ENCODE measurements at places on chromosomes 11 and 22.

- DNase-seq: no peak
Measured at GRCh38 chr22:42630901-42631602, 9.3 kb downstream of the ATP5MGL start.

DNA sequence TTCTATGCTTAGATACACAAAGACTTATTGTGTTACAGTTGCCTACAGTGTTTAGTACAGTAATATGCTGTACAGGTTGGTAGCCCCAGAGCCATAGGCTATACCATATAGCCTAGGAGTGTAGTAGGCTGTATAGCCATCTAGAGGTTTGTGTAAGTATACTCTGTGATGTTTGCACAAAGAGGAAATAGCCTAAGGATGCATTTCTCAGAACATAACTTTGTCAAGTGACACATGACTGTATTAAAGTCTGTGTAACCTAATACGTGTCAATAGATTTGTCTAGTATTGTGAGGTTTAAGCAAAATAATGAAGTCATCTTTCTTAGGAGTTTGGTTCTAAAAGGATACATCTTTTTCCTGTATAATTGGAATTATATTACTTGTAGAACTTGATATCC is 5.5 kb downstream of the ZC3H12C start:
- DNase-seq: no peak

- DNase-seq: no peak
Measured at GRCh38 chr11:70423523-70424505, 25.5 kb downstream of the CTTN start.

- DNase-seq: no peak
Measured at GRCh38 chr11:13042873-13043342, 33.8 kb downstream of the RASSF10 start.

GRCh38 chr22:24731761-24732160 is 42.8 kb downstream of the PIWIL3 start:
- DNase-seq: no peak

- no peak for DNase-seq
Measured at GRCh38 chr11:29351301-29351873, 665.4 kb downstream of the KCNA4 start.

- no peak for DNase-seq
Measured at GRCh38 chr11:74505911-74506310, 12.4 kb upstream of the LIPT2 start.

DNA sequence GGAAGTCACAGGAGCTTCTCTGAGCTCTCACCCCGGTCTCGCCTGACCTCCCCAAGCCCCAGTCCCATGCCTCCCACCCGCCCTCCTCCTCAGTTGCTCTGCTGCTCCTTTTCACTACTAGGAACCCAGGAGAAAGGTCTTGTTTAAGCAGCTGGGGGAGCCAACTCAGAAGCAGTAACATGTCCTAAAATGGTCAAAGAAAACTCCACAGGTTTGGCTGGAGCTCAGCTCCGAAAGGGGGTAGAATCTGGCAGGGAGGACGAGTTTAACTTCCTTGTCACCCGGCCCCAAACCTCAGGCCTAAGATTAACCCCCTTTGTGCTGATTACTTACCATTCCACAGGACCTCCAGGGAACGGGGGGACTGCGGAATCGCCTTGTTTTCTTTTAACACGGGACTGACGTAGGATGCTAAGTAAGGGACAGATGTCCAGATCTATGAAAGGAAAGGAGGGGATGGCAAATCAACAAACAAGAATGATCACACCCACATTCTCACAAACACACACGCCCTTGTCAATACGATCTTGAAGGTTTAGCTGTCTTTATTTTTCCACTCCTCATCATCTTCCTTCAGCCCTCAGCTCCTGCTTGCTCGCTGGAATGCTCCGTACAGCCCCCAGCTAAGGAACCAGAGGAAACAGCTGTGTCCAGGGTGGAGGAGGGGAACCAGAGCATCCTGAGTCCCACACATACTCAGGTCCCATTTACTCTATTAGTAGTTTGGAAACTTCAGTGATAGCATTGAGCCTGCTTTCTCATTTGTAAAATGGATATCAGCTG is 13.5 kb downstream of the PCSK7 start:
- DNase-seq: no peak

GRCh38 chr22:49357661-49358440 is 469.8 kb downstream of the BRD1 start:
- peak; percentile 67 for DNase-seq

DNA sequence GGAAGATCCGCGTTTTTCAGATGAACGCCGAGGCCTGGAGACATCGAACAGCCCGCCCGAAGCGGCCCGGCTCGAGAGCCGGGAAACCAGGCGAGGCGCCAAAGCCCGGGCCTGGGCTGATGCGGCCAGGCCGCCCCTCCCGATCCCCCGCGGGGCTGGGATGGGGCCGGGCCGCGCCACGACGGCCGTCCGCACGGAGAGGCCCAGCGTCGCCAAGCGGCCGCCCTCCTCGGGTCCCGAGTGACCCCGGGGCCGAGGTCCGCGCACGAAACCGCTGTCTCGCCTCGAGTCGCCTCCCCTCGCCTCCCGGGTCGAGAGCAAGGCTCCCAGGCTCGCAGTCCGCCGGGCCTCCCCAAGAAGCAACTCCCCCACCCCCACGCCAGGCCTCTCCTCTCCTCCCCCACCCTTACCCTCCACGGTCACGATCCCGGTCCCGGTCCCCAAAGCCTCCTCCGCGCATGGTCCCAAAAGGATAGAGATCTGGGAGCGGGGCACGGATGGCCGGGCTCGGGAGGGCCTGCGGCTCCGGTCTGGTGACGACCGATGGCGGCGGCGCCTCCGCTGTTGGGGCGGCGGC is 482 bp downstream of the DDX17 start:
- DNase-seq: peak; percentile 93

DNA sequence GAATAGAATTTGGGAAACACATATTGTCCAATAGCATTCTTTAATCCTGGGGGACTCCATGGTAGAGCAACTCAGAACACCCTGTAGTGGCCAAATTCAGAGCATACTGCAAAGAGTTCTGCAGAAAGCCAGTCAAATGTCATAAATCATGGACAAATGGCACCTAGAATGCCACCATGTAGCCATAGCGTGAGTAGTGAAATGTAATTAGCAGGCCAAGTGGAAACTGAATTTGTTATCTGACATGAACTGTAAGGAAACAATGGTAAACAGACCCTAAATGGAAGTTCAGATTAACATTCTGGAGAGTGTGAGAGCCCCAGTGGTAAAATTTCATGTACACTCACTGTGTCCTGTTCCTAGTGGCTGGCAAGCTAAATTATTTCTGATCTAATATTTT is 7.0 kb upstream of the PRSS23 start:
- DNase-seq: no peak

DNA sequence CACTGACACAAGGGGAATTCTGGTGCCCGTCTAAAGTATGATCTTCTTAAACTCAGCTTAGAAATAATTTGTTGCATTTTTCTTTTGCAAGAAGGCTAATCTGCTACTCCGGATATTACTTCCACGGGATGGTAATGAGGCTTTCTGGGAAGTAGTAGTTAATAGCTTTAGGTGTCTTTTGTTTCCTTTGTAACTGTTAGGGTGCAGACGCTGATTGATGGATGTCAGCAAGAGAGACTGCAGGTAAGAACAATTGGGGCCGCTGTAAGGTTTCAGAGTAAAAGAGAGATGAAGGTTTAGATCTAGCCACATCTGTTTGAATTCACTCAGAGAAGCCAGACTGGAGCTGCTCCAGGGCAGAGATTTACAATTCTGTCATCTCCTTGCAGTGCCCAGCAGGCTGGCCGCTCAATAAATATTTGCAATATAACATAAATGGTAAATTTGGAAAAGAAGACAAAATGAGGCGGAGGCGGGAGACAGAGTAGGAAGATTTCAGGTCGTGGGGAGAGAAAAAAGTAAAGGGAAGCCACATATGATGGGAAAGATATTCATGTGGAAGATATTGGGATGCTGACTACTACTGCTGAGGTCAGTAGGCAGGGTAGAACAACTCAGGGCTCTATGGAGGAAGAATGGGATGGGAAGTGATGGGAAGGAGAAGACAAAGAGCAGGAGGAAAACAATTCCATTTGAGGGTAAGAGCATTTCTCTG is 320.5 kb downstream of the AASDHPPT start:
- DNase-seq: no peak

DNA sequence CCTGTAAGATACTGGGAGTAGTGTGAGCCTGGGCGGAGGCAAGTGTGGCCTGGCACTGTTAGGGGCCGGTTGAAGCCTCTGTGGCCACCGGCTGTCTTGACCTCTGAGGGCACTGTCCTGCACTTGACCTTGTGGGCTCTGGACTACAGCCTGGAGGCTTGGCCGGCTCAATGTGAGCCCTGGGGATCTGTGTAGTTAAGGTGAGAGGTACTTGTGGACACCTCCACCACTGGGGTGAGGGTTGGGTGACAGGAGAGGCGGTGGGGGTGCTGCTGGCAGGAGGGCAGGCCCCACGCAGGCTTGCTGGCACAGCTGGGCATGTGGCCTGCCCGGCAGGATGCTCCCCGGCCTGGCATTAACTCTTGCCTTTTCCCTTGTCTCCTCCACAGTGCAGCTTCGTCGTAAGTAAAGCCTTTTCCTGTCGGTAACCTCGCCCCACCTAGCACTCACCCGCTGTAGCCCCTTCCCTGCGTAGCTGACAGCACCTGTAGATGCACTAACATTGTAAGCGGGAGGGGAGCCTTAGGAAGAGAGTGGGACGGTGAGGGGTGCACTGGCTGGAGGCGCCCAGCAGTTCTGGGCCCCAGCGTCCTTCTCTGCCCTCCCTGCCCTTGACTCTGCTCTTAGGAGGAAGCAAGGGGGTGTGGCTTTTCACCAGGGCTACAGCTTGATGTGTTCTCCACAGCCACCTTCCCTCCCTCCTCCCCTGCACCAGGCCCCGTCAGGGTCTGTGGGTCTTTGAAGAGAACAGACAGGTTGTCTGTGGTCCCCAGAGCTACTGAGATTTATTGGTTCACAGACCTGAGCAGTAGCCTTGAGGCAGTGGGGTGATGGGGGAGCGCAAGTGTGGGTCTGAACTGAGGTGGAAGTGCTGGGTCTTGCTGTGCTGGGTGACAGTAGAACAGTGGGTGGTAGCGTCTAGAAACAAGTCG is 17.6 kb downstream of the INCENP start:
- DNase-seq: peak; percentile 71

GRCh38 chr11:110000850-110001249 is 92.3 kb upstream of the ZC3H12C start:
- no peak for DNase-seq

DNA sequence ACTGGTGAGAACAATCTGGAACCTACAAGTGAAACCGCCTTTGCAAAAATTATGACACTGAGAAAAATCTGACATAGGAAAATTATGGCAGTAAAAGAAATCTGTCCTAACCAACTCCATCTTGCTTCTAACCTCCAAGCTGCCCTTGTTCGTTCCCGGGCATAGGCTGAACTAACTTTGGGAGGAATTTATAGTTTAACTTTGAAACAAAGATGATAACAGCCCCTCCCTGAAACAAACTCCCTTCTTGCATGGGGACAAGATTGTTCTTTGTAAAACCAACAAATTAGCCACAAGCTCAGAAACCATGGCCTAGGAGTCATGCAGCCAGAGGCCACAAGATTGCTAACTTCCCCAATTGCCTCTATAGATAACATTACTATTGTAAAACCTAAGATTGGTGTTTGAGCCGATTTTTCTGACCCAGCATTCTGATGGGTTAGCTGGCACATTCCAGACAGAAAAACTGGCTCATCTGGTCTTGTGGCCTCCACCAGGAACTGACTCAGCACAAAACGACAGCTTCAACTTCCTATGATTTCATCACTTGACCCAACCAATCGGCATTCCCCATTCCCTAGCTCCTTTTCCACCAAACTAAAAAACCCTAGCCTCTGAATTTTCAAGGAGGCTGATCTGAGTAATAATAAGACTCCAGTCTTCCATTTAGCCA is 3.6 kb upstream of the CCDC81 start:
- no peak for DNase-seq

- DNase-seq: no peak
Measured at GRCh38 chr22:35152316-35152715, 86.4 kb downstream of the ISX start.

DNA sequence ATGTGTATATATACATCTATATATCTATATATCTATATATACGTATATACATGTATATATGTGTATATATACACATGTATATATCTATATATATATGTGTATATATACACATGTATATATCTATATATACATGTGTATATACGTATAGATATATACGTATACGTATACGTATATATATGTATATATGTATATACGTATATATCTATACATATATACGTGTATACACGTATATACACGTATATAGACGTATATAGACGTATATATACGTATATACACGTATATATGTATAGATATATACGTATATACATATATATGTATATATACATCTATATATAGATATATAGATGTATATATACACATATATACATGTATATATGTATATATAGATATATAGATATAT is 25.1 kb upstream of the CAPRIN1 start:
- no peak for DNase-seq

- no peak for DNase-seq
Measured at GRCh38 chr11:76293189-76293631, 86.9 kb upstream of the WNT11 start.

DNA sequence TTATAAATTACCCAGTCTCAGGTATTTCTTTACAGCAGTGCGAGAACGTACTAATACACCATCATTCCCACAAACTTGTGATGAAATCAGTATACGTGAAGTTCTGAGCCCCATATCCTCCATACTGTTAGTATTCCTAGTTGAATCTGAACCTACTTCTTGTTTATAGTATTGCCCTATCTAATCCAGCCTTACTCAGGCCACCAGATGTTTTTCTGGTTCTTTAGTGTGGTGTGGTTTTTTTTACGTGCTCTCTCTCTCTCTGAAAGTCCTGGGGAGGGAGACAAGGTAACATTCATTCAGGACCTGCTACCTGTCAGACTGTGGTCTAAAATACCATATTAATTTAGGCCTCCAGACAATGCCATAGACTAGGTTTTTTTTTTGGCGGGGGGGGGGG is 47.6 kb upstream of the TEAD1 start:
- no peak for DNase-seq

DNA sequence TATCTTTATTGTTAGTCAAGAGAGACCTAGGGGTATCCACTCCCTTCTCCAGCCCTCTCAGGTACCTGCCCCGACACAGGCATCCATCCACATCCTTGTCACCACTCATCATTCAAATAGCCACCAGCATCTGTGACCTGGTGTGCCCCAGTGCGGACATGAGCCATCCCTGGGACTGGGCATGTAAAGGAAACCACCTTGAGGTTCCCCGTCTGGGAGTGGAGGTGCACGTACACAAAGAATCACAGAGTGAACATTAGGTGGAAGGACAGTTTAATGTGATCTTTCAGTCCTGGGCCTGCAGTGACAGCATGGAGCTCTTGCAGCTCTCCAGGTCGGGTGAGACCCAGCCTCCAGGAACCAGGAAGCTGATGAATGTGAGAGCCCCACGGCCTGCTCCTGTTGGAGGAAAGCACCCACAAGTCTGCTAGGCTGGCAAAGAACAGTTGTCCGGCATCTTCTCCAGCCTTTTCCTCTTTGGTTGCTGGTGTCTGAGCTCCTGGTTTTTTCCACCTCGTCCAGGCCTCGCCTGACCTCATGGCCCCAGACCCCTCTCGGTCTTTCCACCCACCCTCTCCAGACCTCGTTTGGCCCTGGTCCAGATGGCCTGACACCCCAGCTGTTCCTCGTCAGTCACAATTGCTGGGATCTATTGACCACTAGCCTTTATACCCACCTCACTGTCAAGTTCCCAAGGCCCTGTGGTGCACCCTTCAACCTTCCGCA is 16.5 kb downstream of the PSMD13 start:
- no peak for DNase-seq

GRCh38 chr11:81420668-81421250 is 1312.9 kb downstream of the FAM181B start:
- DNase-seq: no peak

Measured in mesenteric fat pad (tissue), 1 donor.